ENCODE measurements at places on chromosomes 7 and 10. TPM values are rescaled to one million over a fixed set of nuclear protein-coding genes. Genes with fewer than 3 reads are reported as not detected.

WNT2 gene
- total RNA-seq: not detected

CUEDC2 gene
- 76.2 TPM for total RNA-seq

PDAP1 gene
- total RNA-seq: 102 TPM

C10orf105 gene
- not detected for total RNA-seq

GATA3 gene
- total RNA-seq: 3.5 TPM

CD36 gene
- total RNA-seq: 0.47 TPM
